ENCODE measurements at places on chromosomes 13 and 19.

DNA sequence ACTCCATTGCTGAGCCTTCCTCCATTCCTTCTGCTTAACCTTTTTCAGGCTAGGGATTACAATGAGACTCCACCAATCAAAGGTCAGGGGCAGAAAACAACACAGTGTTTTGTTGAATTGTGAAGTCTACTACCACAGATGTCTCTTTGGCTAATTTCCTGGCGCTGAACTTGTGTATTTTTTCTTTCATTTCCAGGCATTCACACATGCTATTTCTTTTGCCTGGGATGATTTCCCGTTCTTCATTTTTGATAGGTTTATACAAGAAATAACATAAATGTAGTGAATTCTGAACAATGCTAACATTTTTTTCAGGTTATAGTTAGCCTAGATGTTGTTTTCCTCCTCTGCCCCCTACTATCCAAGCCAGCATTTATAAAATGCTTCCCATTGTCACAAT lies 64.3 kb downstream of the OLFM4 start:
- no peak for DNase-seq

- no peak for DNase-seq
These were observed 146.8 kb downstream of the STK24 start for GRCh38 chr13:98429977-98430736.

GRCh38 chr19:9431475-9431874 lies 3.9 kb downstream of the ZNF266 start:
- peak; percentile 54 for DNase-seq

DNA sequence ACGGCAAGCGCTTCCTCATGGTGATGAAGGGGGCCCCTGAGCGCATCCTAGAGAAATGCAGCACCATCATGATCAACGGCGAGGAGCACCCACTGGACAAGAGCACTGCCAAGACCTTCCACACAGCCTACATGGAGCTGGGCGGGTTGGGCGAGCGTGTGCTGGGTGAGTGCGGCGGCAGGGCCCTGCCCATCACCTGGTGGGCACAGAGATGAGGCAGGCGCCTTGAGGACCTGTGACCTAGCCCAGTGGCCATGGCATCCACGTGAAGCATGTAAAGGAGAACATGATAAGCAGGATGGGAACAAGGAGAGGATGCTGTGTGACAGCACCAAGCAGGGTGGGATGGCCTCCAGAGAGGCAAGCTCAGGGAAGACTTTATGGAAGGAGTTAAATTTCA lies 18.5 kb downstream of the ATP12A start:
- DNase-seq, result no peak

- DNase-seq, result no peak
These were observed 2.9 kb downstream of the TMPRSS9 start for GRCh38 chr19:2362970-2363300.

- DNase-seq, result no peak
These were observed 7.5 kb upstream of the TNFSF14 start for GRCh38 chr19:6677495-6677882.

- DNase-seq, result peak; percentile 8
These were observed 409.9 kb downstream of the MZT1 start for GRCh38 chr13:72317346-72318109.

GRCh38 chr13:86080340-86080995 lies 281.2 kb upstream of the SLITRK6 start:
- DNase-seq, result peak; percentile 48

DNA sequence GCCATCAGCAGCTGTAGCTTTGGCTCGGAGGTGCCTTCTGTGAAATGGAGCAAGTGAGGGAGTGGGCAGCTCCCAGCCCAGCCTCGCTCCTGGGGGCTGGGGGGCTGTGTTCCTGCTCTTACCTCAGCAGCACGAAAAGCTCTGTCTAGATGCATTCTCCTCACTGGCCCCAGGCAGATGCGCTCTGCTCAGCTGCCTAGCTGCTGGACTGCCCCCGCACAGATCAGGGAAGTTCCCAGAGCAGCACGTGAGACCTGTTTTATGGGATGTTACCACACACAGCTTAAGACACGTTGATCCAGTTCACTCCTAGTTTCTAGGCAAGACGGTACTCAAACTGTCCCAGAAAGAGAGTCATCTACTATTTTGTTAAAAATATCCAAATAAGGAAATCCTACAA lies 13.6 kb downstream of the LCP1 start:
- DNase-seq, result no peak

GRCh38 chr13:46361276-46361934 lies 25.6 kb downstream of the RUBCNL start:
- DNase-seq, result peak; percentile 51

GRCh38 chr19:4241824-4242430 lies 5.0 kb upstream of the YJU2 start:
- no peak for DNase-seq

- DNase-seq, result no peak
These were observed 3.5 kb downstream of the KEAP1 start for GRCh38 chr19:10499550-10500246.

GRCh38 chr13:28551498-28551895 lies 56.6 kb upstream of the FLT1 start:
- no peak for DNase-seq

GRCh38 chr13:52665325-52665724 lies 12.7 kb downstream of the SUGT1 start:
- DNase-seq, result peak; percentile 39

GRCh38 chr13:93951108-93951507 lies 528.4 kb downstream of the DCT start:
- DNase-seq, result peak; percentile 7

GRCh38 chr13:19818223-19818842 lies 35.6 kb upstream of the PSPC1 start:
- peak; percentile 25 for DNase-seq

GRCh38 chr13:20465218-20465879 lies 60.3 kb downstream of the CRYL1 start:
- peak; percentile 75 for DNase-seq

GRCh38 chr19:15062036-15062435 lies 12.8 kb downstream of the CASP14 start:
- no peak for DNase-seq

DNA sequence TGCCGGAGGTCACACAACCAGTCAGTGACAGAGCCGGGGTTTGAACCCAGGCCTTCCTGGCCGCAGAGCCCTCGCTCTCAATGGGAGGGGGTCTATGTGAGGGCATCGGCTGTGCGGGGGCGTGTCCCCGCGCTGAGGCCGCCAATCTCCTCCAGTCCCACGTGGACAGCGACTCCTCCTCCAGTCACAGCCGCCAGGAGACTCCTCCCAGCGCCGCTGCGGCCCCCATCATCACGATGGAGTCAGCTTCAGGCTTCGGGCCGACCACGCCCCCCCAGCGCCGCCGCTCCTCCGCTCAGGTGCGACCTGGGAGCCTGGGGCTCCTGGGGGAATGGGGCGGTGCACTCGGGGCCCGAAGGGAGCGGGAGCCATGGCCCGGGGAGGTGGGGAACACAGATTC lies 6.0 kb downstream of the SPRED3 start:
- DNase-seq, result no peak

- DNase-seq, result no peak
These were observed 116.7 kb downstream of the KLF12 start for GRCh38 chr13:74017301-74018061.

DNA sequence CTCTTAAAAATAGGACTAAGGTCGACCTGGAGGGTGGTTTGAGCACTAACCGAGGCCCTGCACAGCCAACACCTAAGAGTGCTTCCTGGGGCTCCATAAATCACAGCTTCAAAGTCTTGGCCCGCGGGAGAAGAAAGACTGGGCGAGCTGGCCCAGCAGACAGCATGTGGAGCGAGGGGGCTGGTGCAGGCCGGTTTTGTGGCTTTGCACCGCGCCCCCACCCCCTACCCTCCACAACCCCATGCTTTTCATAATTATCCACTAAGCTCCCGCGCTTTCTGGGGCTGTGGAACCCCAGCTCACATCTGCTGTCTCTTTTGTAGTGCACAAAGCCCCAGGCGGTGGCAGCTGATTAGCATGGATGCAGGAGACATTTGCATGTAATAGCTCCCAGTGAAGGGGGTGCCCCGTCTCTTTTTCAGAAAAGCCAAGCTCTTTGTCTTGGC lies 17.1 kb downstream of the CARM1 start:
- no peak for DNase-seq

- no peak for DNase-seq
These were observed 120.0 kb downstream of the CRYL1 start for GRCh38 chr13:20405691-20406090.

GRCh38 chr13:34701919-34702318 lies 240.2 kb upstream of the NBEA start:
- no peak for DNase-seq

DNA sequence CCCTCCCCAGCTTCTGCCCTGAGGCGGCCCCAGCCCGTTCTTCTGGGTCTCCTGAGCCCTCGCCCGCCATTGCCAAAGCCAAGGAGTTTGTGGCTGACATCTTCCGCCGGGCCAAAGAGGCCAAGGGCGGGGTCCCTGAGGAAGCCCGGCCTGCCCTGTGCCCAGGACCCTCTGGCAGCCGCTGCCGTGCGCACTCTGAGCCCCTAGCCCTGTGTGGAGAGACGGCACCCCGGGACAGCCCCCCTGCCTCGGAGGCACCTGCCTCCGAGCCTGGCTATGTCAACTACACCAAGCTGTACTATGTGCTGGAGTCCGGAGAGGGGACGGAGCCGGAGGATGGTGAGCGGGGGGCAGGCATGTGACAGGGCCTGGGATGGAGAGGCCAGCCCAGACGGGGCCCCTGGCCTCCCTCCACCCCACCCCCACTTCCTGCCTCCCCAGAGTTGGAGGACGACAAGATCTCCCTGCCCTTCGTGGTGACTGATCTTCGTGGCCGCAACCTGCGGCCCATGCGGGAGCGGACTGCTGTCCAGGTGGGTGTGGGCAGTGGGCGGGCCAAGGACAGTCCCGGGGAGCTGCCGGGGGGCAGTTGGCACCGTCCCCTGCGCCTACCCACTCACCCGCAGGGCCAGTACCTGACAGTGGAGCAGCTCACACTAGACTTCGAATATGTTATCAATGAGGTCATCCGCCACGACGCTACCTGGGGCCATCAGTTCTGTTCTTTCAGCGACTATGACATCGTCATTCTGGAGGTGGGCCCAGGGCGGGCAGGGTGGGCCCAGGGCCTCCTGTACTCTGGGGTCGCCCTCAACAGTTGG lies 7.0 kb downstream of the DCAF15 start:
- no peak for DNase-seq

- peak; percentile 95 for DNase-seq
These were observed at the start of gene DAPK3 for GRCh38 chr19:3970808-3971598. DAPK3 (minus strand) TSS chr19:3971099; CDS start chr19:3969735, 1,364 bp downstream.

DNA sequence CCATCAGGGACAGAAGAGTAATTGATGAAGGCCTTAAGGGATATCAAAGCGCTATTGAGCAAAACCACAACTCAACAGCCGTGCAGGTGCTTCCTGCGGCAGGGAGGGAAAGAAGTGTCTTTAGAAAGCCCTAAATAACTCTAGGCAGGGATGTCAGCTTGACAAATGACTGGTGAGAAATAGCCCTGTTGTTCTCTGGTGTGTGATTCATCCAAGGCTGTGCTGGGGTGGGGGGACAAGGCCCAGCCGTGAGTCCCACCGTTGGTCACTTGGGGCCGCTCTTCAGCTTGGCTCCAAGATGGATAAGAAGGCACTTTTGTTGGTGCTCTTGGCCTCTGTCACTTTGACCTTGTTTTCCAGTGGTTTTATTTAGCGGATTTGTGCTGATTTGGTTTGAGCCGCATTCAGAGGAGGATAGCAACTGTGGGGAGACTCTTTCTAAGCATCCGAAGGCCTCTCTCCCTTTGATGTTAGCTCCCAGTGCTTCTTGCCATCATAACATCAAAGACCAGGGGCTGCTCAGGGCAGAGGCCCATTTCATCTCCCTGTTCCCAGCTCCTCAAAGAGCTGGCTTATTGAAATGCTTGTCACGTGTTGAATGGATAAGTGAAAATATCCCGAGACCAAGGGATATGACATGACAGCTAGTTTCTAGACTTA lies 130.3 kb upstream of the SERP2 start:
- peak; percentile 59 for DNase-seq

- no peak for DNase-seq
These were observed 295.8 kb downstream of the FOXO1 start for GRCh38 chr13:40370661-40371060.

DNA sequence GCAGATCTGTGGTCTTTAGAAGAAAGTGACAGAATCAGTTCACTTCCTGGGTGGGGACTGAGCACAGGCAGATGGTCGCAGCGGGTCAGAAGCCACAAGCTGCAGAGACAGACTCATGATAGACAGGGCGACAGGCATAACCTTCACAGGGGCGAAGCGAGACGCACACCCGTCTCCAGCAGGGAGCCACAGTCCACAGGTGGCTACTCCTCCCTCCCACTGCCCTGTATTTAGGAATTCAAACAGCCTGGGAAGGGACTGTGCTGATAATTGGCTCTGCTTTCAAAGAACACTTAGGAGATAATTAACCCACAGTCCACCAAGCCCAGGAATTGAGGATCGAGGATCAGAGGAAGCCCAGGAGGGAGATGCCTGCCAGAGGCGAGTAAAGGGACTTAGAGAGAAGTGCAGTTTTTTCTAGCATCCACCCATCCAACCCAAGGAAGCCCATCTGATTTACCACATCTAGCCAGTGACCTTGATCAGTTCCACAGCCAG lies 23.2 kb downstream of the RFX2 start:
- no peak for DNase-seq

All from PC-3 (cell line).